Psoas muscle (tissue), 8 donors: ENCODE measurements at places on chromosomes 2 and 18. TPM values are rescaled to one million over a fixed set of nuclear protein-coding genes. Genes with fewer than 3 reads are reported as not detected.

- DNase-seq, result no peak
Measured at GRCh38 chr2:55712477-55713060, 18.9 kb upstream of the PNPT1 start.

The SP9 gene
- not detected for total RNA-seq

The TOGARAM2 gene
- 28.6 TPM for total RNA-seq

The REG3G gene
- total RNA-seq, result not detected

DNA sequence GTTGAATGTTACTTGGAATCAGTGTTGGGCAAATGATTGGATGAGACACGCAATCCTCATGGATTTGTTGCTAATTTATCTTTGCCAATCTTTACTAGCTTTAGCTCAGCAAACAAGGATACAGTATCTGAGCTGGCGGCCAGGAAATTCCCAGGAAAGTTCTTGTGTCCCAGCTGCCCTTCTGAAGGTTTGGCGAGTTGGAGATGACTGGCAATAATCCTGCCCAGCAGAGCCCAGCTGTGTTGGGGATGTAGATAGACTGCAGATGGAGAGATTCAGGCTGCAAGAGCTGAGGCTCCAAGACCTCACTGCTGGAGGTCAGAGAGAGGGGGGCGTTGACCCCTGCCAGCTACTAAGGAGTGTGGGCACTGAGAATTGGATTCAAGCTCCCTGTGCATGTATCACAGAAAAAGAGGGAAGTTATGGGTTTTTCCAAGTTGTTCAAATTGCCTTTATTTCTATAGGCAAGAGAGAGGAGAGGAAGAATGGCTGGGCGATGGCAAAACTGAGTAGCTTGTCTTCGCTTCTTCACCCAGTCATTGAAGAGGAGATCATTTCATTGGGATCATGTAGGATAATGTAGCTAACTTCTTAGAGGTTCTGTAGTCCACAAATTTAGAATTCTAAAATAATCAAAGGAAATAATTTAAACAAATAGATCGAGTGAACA, 506.8 kb upstream of the LRATD1 start:
- DNase-seq, result no peak

DNA sequence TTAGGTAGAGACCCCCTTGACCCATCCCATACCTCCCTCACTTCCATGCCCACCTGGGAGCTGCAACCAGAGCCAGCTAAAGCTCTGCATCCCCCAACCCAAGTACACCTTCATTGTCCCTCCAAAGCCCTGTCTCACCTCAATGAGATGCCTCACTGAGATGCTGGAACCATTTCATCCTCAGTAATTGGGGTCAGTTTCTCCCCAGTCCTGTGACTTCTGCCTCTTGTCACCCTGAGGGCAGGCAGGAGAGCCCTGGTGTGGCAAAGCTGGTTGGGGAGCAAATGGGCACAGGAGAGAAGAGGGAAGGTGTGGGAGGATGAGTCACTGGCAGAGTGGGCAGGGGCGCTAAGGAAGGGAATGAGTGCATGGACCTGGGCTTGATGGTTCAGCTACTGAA, 27.9 kb upstream of the NT5DC4 start:
- no peak for DNase-seq

- peak; percentile 46 for DNase-seq
Measured at GRCh38 chr2:54176577-54176976, 61.2 kb downstream of the ACYP2 start.

DNA sequence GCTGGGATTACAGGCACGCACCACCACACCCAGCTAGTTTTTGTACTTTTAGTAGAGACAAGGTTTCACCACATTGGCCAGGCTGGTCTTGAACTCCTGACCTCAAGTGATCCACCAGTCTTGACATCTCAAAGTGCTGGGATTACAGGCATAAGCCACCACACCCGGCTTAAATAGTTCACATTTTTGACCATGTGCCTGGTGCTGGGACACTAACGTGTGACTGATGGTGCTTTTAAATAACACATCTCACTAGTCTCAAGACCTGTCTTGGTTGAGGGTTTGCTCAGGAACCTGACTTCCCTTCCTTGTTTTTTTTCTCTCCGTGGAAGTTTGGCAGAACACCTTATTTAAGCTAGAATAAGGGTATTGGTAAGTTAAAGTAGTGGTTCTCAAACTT, 8.5 kb downstream of the FMNL2 start:
- DNase-seq, result no peak

DNA sequence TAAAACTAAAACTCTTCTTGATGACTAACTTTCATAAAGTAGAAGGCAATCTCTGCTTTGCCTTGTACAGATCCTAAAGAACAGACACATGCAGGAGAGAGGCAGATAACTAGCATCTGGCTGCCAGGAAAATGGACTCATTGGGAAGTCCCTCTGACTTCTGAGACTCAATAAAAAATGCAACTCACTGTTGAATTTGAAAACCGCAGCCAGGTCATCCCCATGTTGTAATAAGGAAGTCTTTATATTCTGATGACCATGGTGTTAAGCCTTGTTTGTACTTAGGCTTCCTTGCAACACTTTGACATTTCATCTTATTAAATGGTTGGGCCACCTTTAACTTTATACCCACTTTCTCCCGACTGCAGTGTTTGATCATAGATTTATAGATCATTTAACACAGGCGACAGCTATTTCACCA, 375.1 kb upstream of the KCNH7 start:
- DNase-seq, result no peak

DNA sequence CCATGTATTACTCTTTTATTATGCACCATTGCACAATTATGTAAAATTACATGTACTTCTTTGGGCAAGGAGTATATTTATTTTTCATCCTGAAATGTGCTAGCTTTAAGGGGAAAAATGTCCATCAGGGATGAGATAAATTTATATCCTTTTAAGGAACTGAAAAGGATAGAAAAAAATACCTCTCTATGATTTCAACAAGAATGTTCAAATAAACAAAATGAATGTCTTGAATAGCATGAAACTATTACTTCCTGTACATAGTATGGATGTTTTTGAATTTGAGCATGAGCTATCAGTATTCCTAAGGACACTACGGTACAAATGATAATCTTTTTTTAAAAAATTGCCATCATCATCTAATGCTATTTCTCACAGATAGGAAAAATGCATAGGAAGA, 1611.9 kb upstream of the ZEB2 start:
- no peak for DNase-seq

- DNase-seq, result peak; percentile 20
Measured at GRCh38 chr18:66495844-66496243, 108.0 kb downstream of the CDH19 start.

DNA sequence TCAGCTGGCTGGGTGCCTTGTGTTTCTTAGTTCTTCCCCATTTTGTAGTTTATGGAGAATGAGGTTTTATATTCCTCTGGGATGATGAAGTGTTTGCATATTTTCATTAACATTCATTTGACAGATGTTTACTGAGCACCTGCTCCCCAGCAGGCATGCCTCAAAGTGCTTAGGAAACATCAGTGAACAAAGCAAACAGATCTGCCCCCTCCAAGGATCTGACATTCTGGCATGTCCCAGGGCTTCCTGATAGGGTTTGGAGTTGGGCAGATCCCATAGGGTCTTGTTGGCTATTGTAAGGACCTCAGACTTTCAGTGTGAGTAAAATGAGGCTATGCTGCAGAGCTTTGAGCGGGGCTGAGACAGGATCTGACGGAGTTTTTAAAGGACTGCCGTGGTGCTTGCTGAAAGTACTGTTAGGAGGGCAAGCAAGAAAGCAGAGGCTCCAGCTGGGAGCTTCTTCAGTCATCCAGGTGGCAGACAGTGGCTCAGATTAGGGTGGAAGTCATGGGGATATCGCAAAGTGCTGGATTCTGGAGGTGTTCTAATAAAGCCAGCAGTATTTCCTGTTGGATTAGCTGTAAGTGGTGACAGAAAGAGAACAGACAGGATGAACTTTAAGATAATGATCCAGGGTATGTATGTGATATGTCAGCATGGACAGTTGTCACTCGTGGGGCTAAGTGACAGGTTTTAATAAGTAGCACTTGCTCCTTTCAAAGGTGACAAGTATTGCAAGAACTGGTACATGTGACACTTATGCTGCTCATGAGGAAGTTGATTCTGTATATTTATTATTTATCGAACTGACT, 11.3 kb upstream of the IAH1 start:
- no peak for DNase-seq

The NOSTRIN gene
- 4.7 TPM for total RNA-seq

DNA sequence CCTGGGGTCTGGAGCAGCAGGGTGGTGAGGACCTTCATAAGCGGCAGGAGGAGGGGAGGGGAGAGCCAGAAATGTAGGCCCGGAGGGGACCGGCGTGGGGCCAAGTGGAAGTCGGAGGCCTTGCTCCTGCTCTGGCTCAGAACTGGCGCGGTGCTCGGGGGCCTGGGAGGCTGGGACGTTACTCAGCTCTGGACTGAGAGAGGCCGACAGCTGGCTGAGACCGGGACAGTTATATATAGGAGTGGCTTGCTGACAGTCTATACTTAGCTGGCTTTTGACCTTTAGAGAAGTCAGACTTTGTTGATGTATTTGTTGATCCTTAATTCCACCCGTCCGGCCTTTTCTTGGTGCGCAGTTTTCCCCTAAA, 15.7 kb downstream of the IGFBP5 start:
- peak; percentile 93 for DNase-seq

The POTEJ gene
- not detected for total RNA-seq

- no peak for DNase-seq
Measured at GRCh38 chr2:197096649-197097048, 170.1 kb upstream of the PGAP1 start.

The GRHL1 gene
- total RNA-seq, result 0.53 TPM

- no peak for DNase-seq
Measured at GRCh38 chr2:38260469-38260868, 116.6 kb downstream of the ATL2 start.

- DNase-seq, result no peak
Measured at GRCh38 chr2:125643585-125643984, 1012.4 kb upstream of the GYPC start.

The MAP3K19 gene
- total RNA-seq, result not detected

- no peak for DNase-seq
Measured at GRCh38 chr2:8648441-8649213, 33.2 kb upstream of the ID2 start.

DNA sequence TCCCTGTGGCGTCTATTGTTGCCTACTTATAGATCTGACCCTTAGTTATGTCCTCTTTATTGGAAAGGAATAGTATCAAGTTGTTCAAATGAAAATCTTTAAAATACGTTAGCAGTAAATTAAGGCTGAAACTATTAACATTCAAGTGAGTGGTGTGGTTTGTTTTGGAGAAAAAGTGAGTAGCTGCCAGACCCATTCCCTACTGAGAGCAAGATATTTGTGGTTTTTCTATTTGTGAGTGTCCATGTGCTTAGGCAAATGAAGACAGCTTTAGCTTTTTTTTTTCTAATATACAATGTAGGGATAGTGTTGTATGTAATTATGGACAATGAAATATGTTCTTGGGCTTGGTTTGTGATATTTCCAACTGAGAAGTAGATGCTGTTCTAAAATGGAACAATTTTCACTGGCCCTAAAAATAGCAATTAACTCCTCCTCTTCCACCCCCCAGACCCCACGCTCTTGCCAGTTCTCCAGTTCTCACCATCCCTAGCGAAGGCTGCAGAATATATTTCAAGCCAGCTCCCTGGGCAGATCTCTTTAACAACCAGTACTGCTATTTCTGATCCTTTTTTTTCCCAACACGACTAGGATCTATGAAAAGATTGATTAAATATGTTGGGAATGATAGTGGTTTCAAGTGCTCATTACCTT, 83.1 kb downstream of the CCDC85A start:
- DNase-seq, result no peak

DNA sequence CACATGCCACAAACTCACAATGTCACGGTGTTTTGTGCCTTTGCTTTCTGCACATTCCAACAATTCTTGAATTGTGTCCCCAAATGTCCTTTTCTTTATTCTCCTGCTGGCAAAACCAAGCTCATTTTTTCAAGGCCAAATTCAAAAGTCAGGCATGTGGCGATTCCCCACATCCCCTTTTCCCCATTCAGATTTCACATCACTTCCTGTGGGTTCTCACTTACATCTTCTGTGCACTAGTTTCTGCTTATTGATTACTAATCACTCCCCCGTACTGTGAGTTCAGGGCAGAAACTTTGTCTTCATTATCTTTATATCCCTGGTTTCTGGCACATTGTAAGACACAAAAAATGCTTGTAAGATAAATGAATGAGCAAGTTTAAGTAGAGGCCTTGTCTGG, 69.2 kb downstream of the AP1S3 start:
- DNase-seq, result no peak

DNA sequence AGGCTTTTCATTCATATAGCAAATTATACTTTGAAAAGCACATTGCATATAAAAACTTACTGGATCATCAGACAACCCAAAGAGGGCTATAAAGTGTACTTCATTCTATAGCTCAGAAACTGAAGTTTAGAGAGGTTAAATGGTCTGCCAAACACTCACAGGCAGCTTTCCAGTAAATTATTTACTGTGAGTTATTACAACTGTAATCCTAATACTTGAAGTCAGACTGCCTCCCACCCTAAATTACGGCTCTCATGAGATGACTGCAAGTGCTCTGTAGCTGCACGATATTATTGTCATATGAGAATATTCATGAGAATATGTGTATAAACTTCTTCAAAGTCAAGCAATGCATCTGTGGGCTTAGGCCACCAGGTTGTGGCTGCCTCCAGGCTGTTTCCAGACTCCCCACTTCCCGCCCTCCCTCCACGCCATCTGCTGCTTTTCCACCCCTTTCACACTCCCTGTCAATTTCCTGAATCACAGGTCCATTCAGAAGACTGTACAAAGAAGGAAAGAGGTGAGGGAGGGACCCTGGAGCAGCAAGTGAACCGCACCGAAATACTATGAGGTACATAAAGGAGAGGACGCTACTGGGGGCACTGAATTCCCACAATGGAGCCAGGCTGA, 111.1 kb upstream of the SPOPL start:
- DNase-seq, result no peak

GRCh38 chr18:24270937-24271380, 126.7 kb downstream of the OSBPL1A start:
- DNase-seq, result no peak

- no peak for DNase-seq
Measured at GRCh38 chr2:73109431-73110167, 3.1 kb downstream of the RAB11FIP5 start.

The CAB39 gene
- 139 TPM for total RNA-seq

GRCh38 chr2:233853883-233854240, 473 bp downstream of the HJURP start:
- DNase-seq, result no peak

The IL1R2 gene
- 0.57 TPM for total RNA-seq

- DNase-seq, result no peak
Measured at GRCh38 chr2:225020168-225020849, 22.0 kb downstream of the DOCK10 start.

GRCh38 chr2:119546447-119546767, 2.2 kb downstream of the CFAP221 start:
- no peak for DNase-seq

The ADRA2B gene
- 2.9 TPM for total RNA-seq

DNA sequence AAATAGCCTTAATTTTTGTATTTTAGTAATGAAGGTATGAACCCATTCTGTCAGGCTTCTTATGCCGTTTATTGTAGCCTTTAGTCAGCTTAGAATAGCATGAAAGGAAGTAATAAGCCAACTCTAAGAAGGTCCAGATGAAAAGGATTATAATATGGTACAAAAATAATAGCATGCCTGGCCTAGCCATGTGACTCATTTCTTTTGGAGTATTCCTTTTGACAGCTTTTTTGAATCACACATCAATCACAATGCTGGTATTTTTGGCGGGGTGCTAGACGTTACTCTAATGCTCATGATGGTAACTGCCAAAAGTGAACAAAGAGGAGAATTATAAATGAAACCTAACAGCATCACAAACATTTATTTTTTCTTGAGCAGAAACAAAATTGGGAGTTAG, 19.9 kb downstream of the FMNL2 start:
- no peak for DNase-seq

The ST8SIA3 gene
- total RNA-seq, result not detected
